ENCODE measurements at places on chromosomes 16 and 17.

DNA sequence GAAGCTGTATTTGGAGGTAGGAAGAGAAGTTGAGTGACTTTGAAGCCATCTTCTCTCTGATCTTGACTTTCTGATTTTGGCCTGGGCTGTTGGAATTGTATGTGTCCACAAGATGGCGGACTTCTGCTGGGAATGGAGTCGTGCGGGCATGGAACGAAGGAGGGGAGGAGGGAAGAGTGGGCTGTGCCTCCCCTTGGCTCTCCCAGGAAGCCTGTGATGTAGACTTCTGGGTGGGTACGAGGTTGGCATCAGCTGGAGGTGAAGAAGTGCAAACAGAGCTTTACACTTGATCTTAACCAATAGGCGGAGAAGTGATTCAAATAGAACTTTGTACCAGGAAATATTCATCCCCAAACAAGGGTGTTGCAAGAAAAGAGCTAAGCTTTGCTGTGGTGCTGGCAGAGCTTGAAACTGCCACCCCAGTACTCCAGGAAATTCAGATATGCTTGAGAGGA, 7.4 kb upstream of the TMEM220 start:
- DNase-seq = no peak

GRCh38 chr16:31243734-31244670, 15.8 kb upstream of the ITGAM start:
- no peak for DNase-seq

DNA sequence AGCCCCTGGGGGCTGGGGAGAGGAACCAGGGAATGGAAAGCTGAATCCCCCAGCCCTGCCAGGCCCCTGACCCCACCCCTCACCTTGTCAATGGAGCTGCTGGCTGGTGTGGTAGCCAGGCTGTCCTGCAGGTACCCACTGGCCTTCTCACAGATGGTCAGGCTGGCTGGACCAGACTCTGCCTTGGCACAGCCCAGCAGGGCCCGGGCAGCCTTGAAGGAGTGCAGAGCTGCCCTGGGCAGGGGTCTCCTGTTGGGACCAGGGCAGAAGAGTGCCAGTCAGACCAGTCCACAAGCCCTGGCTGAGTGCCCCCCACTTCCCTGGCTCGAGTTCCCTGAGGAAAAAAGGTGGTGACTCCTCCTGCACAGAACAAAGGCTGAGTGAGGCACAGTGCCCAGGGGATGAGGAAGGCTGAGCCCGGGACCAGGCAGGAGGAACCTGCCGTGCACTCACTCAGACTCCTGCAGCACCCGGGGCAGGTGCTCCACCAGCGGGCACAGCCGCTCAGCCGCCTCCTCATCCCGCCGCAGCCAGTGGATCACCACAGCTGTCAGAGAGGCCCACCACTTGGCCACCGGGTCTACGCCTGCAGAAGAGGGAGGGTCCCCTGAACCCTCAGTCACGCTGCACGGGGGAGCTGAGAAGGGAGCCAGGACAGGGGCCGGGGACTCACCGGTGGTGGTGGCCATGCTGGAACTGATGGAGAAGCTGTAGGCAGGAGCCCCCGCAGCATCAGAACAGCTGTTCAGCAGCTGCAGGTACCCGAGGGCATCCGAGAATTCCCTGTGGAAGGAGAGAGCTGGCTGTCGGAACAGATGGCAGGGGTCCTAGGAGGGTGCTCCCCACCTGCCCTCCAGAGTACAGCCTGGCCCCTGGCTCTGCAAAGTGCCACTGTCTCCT, 22.4 kb downstream of the SREBF1 start:
- DNase-seq = no peak

DNA sequence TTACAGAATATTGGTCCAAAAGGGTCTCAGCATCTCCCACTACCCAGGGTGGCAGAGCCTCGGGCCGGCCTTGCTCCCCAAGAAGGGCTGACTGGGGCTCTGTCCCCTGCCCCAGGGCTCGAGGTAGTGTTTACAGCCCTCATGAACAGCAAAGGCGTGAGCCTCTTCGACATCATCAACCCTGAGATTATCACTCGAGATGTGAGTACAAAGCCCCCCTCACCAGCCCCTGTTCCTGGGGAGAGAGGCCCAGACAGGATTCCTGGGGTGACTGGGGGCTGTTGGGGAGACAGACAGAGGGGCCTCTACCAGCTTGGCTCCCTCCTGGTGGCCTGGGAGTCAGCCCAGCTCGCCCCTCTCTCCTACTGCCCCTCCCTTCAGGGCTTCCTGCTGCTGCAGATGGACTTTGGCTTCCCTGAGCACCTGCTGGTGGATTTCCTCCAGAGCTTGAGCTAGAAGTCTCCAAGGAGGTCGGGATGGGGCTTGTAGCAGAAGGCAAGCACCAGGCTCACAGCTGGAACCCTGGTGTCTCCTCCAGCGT, 6.1 kb upstream of the NLRC5 start:
- no peak for DNase-seq

DNA sequence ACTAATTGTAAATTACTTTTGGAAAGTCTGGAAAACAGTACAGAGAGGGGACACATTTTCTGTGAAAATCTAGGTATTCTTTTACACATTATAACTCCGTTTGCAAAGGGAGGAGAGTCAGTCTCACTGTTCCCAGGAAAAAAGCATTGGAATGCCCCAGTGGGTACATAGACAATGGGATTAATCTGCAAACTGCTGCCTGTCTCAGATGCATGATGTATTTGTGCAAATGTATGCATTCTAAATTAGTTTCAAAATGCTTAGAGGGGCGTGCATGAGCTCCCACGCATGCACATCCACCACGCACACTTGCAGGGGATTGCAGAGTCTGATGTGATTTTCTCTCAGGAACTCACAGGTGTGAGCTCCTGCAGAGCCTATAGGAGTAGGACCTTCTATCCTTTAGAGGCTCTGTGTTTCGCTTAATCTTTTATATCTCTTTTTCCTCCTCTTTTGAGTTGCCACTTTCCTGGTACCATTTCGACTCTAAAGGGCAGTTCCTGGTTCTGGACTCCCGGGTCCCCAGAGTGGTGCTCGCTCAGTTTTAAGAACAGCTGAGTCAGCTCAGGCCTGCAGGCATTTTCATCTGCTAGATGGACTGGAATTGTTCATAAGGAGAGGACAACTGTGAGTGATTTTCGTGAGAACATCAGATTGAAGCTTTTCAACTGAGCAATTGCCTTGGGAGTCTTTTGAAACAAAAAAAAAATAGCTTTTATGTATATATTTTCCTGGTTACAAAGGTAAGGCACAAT, 1.1 kb downstream of the BCO1 start:
- no peak for DNase-seq

- DNase-seq = no peak
Measured at GRCh38 chr17:51736356-51736755, 422.2 kb downstream of the CA10 start.

DNA sequence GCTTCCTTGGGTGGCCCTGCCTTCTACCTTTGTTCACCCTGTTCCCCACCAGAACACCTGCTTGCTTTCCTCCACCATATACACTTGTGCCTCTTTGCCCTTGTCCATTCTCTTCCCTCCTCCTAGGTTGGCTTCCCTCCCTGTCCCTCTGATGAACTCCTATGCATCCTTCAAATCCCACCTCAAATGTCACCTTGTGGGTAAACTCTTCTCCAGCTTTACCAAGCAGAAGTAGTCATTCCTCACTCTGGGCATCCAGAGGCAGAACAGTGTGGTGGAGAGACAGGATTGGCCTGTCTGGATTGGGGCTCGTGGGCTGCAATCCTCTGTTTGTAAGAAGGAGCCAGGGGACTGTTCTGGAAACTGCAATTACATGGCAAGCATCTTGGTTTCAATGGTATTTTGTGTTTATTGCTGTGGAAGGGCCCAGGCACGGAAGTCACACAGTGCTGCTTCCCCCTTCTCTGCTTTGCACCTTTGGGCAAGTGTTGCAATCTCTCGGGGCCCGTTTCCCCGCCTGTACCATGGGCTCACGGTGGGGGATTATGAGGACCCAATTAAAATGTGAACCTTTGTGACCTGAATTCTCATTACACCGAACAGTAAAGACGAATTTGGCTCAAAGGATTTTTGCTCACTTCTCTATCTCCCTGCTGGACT, 21.9 kb upstream of the NXPH3 start:
- DNase-seq = no peak

GRCh38 chr16:46768809-46769208, 20.7 kb upstream of the MYLK3 start:
- no peak for DNase-seq

GRCh38 chr17:76119409-76120371, 16.1 kb upstream of the EXOC7 start:
- DNase-seq = no peak

- no peak for DNase-seq
Measured at GRCh38 chr16:35506898-35507194, 2047.4 kb downstream of the TP53TG3F start.

- no peak for DNase-seq
Measured at GRCh38 chr16:8645141-8645521, 23.6 kb downstream of the METTL22 start.

DNA sequence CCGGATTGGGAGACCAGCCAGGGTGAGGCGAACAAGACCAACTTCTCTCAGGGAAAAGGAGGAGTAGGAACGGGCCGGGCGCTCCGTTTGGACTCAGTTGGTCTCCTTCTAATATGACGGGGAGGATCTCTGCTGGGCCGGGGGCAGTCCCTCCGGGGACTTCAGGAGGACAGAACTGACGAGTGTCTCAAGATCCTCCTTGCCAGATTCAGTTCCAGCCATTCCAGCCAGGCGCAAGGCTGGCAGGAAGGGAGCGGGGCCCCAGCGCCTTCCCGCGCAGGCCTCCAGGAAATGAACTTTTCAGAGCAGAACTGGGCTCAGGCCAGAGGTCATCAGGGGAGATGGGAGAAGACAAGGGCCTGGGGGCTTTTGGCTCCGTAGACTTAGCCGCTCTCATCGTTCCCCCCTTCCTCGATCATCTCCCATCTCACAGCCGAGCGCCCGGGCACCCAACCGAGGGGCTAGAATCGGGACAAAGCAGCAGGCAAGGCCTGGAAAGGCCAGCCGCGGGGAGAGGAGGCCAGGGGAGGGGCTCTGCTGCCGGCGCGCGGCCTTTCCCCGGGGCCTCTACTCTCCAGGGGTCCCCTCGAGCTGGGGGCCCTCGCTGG, 1.6 kb downstream of the ZNF423 start:
- DNase-seq = no peak

GRCh38 chr16:75022567-75022966, 23.7 kb downstream of the ZNRF1 start:
- DNase-seq = no peak

- DNase-seq = no peak
Measured at GRCh38 chr16:79687249-79688130, 87.0 kb upstream of the MAF start.

GRCh38 chr17:50288306-50288705, 14.0 kb downstream of the TMEM92 start:
- no peak for DNase-seq

GRCh38 chr16:56919099-56919800, 12.7 kb upstream of the HERPUD1 start:
- DNase-seq = no peak

DNA sequence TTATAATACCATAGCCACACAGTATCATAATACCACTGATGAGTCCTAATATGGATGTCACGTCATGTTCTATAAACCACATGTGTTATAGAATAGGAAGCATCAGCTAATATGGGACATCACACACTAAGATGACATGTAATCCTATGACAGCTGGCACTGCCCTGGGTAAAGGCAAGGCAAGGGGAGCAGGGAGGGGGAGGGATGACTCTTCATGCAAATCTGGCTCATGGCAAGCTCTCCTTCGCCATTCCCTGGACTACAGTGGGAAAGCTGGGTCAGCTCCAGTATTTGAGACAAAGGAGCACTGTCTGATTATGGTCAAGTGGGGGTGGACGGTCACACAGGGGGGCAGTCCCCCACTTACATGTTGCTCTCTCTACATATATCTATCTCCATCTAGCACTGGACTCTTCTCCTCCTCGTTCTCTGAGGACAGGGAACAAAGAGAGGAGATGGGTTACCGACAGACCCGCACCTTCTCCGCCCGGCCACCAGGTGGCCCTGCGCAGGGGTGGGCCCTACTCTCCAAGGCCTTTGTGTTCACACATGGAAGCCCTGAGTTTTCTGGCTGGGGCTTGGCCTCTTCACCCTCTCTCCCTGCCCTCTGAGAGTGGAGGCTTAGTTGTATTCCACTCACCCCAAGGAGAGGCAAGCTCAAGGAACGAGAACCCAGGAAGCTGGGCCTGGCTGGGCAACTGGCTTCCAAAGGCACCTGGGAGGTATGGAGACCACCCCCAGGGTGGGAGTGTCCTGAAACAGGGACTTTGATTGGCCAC, 23.4 kb upstream of the MPO start:
- peak; percentile 8 for DNase-seq

DNA sequence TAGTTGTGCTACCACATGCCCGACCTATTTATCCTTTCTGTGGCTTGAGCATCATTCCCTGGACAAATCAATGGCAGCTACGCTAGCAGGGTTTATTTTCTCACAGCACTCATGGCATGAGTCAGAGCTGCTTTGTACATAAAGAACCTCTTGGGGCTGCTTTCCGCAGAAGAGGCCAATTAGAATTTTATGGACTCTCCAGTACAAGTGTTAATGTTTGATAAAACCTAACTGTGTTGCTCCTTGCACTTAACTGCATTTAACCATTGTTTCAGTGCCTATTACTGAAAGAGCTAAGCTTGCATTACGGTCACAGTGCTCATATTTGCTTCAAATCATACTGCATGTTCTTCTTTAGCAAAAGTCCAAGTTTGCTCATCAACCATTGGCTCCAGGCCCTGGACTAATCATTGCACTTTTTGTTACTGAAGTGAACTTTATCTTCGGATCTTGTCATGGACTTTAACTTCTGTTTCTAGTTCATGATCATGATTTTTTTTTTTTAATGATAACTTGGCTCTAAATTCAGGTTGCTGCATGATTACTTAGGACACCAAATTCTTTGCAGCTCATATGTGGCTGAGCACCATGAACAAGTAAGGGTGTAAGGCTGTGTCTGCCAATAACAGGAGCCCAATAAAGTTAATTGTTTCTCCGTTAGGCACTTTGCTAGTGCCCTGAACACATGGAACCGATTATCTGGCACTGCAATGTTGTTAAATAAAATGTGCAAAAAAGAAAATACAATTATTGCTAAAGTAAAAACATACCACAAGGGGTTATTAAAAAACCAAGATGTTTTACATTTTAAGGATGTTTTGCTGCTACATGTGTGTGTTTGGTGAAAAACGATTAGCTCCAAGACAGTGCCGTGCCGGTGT, 492.2 kb downstream of the KCNJ2 start:
- DNase-seq = no peak

- DNase-seq = no peak
Measured at GRCh38 chr17:17590883-17591354, 589 bp downstream of the PEMT start.

DNA sequence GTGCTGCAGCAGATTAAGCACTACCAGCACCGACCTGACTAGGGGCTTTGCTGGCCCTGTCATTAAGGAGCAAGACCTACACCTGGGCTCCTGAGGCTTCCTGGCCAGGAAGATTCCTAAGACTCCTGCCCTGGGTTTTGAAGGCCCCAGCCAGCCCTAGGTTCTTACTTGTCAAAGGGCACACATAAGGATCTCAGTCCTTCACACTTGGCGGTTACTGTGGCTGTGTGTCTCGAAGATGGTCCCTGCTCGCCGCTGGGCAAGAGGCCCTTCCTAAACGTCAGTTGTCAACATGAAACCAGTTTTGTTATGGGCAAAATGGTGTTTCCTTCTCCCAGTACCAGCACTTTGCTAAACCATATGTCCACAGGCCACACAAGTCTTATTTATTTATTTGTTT, 470.6 kb downstream of the TOX3 start:
- no peak for DNase-seq

GRCh38 chr17:50122945-50123344, 7.0 kb downstream of the SAMD14 start:
- no peak for DNase-seq
